ENCODE measurements at places on chromosomes 7 and 10. TPM values are rescaled to one million over a fixed set of nuclear protein-coding genes. Genes with fewer than 3 reads are reported as not detected.
A peak's percentile ranks its signal among the peaks of the same experiment; 100 is the strongest.

The NEUROG3 gene
- not detected for total RNA-seq

The DKK1 gene
- 0.90 TPM for total RNA-seq

- no peak for DNase-seq
These were observed 113.5 kb downstream of the HTR5A start for GRCh38 chr7:155183655-155184054.

DNA sequence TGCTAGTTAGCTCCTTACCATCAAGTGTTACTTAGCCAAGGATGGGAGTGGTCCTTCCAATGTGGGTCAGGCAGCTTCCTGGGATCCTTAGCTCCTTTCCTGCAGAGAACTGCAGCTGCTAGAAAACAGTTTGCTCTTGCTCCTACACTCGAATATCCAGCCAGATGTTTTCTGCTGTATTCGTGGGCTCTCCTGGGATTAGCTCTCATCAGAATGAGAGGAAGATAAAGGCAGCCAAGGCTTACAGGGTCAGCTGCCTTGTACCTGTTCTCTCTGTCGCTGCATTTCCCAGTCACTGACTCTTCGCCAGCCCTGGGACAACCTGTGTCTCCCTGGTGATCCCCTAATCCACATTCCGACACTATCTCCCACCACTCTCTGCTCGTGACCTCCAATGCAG lies 29.0 kb downstream of the NEUROD6 start:
- DNase-seq: peak; percentile 49

DNA sequence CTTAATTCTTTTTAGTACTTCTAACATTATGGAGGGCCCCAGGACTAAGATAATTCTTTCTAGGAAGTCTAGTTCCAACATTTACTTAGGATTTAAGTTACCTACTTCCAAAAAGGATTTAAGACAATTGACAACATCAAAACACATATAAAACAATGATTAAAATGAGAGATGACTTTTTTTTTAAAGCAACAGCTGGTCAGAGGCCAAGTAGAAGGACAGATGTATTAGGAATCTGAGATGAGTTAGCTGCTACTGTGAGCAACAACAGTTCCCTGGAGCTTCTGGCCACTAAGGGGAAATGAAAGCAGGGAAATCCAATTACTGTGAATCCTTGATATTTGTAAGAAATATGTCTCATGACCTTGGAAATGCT lies 222.3 kb downstream of the PHTF2 start:
- DNase-seq: no peak

The AP1S1 gene
- 329 TPM for total RNA-seq

DNA sequence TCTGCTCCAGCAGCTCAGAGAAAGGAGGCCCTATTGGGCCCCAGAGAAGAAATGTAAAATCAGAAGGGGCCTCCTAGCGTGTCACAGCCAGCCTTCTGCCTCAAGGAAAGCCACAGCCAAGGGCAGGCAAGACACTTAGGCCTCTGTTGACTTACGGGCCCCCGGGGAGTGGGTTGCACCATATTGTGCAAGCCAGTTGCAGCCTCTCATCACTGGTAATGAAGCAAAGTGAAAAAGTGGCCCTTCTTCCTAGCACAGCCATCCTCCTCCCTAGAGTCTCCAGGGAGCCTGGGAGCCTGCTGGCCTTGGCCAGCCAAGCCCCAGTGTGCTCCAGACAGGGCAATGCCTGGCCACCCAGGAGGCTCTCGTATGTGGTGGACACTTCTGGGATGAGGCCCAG lies 56.2 kb upstream of the GDF10 start:
- peak; percentile 2 for DNase-seq

DNA sequence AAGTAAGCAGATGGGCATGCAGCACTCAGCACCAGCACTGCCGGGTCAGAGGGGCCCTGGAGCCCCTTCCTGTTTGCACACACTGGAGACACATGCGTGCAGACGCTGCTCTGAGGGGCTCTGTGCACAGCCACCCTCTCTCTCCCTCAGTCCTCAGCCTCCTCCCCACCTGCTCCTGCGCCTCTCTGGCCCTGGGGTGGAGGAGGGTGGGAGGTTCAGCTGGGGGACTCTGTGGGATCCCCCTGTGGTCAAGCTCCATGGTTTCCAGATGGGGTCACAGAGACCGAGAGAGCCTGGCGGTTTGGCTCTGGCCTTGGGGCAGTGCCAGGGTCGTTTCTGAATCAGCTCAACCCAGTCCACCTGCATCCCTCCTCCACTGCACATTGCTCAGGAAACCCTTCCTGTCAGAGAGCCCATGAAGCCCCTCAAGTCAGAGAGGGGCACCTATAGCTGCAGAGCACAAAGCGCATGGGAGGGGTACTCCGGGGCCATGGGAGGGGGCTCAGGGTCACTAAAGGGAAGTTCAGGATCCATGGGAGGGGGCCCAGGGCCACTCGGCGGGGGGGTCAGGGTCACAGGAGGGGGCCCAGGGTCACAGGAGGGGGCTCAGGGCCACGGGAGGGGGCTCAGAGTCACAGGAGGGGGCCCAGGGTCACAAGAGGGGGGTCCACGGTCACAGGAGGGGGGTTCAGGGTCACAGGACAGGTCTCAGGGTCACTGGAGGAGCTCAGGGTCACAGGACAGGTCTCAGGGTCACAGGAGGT lies 161.7 kb downstream of the ADARB2 start:
- DNase-seq: no peak

DNA sequence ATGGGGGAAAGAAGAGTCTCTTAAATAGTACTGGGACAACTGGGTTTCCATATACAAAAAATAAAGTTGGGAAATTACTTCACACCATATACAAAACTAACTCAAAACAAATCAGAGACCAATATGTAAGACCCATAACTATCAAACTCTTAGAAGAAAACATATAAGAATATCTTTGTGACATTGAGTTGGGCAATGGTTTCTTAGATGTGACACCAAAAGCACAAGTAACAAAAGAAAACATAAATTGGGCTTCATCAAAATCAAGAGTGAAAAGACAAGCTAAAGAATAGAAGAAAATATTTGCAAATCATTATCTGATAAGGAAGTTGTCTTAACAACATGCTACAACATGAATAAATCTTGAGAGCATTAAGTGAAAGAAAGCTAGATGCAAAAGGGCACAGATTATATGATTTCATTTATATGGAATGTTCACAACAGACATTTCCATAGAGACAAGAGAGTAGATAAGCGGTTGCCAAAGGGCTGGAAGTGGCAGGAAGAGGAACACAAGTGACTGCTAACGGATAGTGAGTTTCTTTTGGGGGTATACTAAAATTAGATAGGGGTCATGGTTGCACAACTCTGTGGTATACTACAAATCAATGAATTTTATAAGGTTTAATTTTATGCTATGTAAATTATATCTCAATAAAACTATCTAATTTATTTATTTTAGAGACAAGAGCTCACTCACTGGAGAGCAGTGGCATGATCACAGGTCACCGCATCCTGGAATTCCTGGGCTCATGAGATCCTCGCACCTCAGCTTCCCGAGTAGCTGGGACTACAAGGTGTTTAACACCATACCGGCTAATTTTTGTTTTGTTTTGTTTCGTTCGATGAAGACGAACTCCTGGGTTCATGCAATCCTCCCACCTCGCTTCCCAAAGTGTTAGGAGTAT lies 35.4 kb downstream of the JMJD1C start:
- peak; percentile 19 for DNase-seq

The SEMA3C gene
- 26.2 TPM for total RNA-seq

DNA sequence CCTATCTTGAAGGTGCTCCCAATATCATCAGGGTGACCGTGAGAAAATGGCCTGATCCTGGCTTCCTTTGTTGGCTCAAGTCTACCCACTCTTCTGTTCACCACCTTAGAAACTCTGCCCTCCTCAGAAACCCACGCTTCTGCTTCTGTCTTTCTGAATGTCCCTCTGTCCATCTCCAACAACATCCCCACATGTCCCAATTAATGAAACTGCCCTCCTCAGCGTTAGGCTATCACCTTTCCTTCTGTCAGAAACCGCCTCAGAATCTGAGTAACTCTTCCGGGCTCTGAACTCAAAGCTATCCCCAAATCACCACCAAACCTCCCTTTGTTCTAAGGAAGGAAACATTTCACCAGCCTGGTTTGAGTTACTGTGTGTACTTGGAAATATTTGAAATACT lies 315.8 kb upstream of the ZNF32 start:
- DNase-seq: no peak

The C10orf67 gene
- not detected for total RNA-seq

Data from SK-MEL-5 (cell line).